DMS79 treated with DMSO at 0.1 percent for 48 hours (cell line): ENCODE measurements at places on chromosomes 1 and 21.

DNA sequence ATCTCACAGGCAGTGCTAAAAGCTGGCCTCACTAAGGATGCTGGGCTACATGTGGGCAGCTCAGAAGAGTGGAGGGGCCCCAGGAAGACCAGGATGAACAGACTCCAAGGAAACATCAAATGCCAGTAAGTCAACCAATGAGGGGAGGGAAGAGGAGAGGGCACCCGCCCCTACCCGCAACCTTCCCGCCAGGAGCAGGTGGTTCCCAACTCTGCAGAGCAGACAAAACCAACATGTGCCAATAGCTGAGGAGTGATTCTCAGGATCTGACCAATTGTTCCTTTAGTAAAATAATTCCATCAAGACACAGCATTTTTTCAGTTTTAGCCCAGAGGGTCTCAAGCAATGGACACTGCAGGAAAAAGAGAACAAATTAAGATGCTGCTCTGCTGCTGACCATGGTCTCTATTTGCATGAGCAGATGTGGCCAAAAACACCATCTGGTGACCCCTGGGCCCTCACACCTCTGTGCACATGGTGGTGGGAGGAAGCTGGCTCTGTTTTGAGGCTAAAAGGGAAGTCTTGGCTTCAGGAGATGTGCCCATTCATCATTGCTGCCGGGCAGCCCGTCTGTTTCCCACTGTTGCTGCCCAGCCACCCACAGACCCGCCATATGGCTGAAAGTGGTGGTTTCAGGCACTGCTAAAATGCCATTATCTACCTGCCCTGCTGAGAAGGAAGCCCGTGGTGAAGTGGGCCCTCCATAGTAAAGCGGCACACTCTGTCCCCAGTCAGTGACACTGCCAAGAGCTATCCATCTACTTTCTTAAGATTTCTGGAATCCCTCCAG is 231.8 kb downstream of the KCNH1 start:
- peak; percentile 36 for DNase-seq

GRCh38 chr1:33305816-33306652 is 14.9 kb downstream of the A3GALT2 start:
- no peak for DNase-seq

- no peak for DNase-seq
Measured at GRCh38 chr1:25246600-25247023, 642 bp downstream of the RSRP1 start.

DNA sequence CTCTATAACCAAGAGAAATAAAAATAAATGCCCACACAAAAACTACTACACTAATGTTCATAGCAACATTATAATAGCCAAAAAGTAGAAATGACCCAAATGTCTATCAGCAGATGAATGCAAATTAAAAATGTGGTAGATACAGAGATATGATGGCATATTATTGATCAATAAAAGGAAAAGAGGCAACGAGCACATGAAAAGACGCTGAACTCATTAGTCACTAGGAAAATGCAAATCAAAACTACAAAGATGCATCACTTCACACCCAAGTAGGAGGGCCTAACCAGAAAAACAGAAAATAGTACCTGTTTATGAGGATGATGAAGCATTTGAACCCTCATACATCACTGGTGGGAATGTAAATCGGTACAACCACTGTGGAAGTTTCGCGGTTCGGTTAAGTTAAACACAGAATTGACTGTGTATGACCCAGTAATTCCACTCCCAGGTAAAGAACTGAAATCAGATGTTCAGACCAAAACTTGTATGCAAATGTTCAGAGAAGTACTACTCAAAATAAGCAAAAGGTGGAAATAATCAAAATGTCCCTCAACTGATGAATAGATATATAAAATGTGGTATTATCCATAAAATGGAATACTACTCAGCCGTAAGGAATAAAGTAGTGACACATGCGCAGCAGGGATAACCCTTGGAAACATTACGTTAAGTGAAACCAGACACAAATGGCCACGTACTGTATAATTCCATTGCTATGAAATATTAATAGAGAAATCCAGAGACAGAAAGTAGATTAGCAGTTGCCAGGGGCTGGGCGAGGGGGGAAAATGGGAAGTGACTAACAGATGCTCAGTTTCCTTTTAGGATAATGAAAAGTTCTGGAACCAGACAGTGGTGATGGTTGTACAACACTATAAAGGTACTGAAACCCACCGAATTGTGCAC is 3.1 kb downstream of the USP48 start:
- no peak for DNase-seq

GRCh38 chr1:24283326-24284155 is 35.6 kb upstream of the GRHL3 start:
- no peak for DNase-seq

GRCh38 chr1:53508991-53509666 is 49.9 kb downstream of the DMRTB1 start:
- no peak for DNase-seq

DNA sequence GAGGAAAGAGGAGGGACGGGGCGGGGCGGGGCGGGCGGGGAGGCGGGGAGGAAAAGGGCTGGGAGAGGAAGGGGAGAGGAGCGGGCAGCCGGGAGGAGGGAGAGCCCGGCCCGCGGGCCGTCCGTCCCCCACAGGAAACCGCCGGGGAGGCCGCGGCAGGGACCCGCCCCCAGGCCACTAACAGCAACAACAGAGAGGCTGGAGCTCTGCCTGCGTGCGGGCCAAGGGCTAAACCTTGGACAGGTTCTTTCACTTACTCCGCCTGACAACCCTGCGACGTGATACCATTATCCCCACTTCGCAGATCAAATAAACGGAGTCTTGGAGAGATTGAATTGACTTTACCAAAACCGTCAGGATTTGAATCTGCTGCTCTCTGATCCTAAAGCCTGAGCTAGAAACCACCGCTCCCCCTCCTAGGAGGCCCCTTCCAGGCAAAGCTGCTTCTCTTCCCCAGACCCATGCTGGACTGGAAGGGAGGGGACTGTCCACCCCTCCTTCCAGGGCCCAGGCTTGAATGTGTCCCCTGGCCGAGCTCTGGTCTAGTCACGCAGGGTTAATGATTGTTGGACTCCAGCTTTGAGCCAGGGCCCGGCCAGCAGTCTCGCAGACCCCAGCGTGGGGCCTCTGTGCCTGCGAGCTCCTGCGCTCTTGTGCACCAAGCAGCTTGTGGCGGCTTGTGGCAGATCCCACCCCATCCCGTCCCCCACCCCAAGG is at the start of gene EVA1B:
TSS of gene EVA1B (minus strand) at position 10 of the 717 bp plus-strand sequence. CDS start 608 bp downstream, outside the sequence.
- peak; percentile 13 for DNase-seq

DNA sequence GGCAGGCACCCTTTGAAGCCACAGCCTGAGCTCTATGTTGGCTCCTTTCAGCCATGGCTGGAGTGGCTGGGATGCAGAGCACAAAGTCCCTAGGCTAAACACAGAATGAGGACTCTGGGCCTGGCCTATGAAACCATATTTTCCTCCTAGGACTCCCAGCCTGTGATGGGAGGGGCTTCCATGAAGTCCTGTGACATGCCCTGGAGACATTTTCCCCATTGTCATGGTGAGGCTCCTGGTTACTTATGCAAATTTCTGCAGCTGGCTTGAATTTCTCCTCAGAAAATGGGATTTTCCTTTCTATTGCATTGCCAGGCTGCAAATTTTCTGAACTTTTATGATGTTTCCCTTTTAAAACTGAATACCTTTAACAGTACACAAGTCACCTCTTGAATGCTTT is 61.3 kb downstream of the VCAM1 start:
- no peak for DNase-seq

GRCh38 chr21:28100366-28100765 is 892.3 kb downstream of the LTN1 start:
- DNase-seq: no peak

DNA sequence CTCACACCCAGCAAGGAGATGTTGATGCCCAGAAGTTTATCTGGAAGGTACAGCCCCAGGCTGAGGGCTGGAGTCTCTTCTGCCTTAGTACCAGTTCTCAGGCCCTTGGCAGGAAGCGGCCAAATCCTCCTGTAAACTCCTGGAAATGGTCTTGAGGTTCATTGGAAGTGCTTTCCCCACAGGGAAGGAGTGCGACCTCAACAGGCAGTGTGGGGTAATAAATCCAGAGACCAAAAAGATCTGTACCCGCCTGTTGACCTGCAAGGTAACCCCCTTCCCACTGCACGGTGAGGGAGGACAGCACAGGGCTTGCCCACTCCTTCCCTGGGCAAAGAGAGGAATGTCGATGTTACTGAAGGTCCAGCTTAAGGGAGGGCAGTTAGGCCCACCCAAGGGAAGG is 4.5 kb downstream of the ATXN7L2 start:
- no peak for DNase-seq

DNA sequence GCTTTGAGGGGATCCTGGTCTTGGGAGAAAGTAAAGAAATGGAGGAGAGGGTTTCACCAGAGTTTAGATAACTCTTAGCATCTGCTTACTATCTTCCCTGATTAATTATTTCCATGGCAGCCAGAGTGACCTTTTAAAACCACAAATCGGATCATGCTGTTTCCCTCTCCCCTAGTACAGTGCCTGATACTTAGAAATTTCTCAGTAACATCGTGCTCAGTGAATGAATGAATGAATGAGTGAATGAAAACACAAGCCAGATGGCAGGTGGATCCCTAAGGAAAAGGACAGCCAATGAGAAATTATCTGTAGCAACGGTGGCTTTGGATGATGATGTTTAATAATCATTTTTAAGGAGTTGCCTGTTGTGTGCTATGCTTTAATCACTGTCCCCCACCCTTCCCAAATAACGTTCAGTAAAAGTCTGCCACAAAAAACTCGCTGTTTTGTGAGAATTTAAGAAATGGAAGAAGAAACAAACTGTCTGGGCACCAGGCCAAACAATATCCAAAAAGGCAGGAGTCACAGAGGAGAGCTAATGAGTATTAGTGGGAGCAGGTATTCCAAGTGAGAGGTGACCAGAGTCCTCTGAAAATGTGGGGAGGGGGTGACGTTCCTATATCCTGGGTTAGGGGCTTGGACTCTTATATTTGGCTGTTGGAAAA is 737 bp upstream of the SMAP2 start:
- DNase-seq: no peak

GRCh38 chr21:17146426-17146825 is 366.4 kb upstream of the CXADR start:
- no peak for DNase-seq

GRCh38 chr1:162629651-162630050 is 2.6 kb upstream of the DDR2 start:
- no peak for DNase-seq

GRCh38 chr1:156055281-156056048 is 883 bp downstream of the LAMTOR2 start:
- DNase-seq: no peak

DNA sequence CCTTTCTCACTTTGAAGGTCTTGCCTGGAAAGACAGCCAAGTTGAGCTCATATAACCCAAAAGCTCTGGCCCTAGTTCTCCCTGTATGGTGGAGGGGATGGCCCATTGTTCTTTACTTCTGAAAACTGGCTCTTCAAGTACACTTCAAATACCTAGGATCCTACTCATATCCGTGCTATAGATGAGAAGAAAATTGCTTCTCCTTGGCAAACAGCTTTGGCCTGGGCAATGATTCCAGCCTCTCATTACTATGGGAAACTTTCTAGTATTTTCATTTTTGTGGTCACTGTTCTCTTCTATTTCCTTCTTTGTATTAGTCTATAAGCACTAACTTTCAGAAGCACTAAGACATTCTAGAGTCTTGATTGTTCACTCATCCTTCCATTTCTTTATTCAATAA is 53.7 kb downstream of the ZNF697 start:
- no peak for DNase-seq

DNA sequence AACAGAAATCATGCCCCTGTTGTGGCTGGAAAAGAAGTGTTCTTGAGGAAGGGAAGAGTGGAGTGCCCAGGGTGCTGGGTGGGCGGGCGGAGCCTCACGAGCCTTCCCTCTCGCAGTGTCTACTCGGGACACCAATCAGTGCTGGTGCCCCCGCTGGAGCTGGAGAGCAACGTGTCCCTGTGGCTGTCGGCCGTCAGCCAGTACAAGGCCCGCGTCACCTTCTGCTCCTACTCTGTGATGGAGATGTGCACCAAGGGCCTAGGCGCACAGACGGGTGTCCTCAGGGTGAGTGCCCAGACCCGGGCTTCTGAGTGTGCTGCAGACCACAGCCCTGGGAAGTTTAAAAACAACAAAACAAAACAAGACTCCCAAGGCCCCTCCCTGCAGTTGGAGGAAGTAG is 47.4 kb downstream of the S100B start:
- DNase-seq: no peak

DNA sequence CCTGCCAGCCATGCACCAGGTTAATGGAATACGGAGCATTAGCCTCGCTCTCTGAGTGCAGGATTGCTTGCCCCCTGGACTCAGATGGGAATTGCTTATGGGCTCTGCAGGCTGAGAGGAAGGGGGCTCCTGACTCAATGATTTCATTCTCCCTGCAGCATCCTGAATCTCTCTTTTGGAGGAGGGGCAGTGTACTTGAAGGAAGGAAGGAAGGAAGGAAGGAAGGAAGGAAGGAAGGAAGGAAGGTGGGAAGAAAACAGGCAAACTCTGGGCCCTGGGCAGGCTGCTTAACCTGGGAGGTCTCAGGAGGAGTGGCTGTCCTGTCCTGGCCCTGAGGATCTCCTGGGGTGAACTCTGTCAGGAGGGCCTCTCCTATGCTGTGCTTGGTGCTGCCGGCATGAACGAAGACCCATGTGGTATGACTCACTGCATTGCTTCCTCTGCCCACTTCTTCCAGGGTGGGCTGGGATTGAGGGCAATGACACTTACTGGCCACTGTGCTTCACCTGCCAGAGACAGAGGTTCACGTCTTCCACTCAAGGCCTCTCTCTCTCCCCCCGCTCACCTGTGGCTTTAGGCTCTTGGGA is 257.1 kb upstream of the CSF3R start:
- DNase-seq: no peak

GRCh38 chr1:38600905-38601304 is 258.7 kb downstream of the RRAGC start:
- DNase-seq: no peak

- DNase-seq: peak; percentile 93
Measured at GRCh38 chr21:25997788-25998611, 172.6 kb downstream of the APP start.

GRCh38 chr1:112882271-112882744 is 73.7 kb downstream of the SLC16A1 start:
- no peak for DNase-seq

GRCh38 chr1:71276466-71276865 is 195.6 kb upstream of the ZRANB2 start:
- DNase-seq: no peak
